Body of pancreas (tissue), 4 donors: ENCODE measurements at places on chromosomes 3 and 15. TPM values are rescaled to one million over a fixed set of nuclear protein-coding genes. Genes with fewer than 3 reads are reported as not detected.

STRA6 gene
- total RNA-seq, result not detected

- peaks cover 3% of the 10 kb centered on the region for H3K27me3 ChIP-seq
- no peak overlapping the region for H3K4me3 ChIP-seq
- no peak for DNase-seq
- H3K36me3 ChIP-seq, result no peaks in the 10 kb centered on the region
- H3K4me1 ChIP-seq, result peaks cover 32% of the 10 kb centered on the region
- H3K27ac ChIP-seq, result no peak overlapping the region
Observed at GRCh38 chr3:123397921-123398785, 50.7 kb downstream of the ADCY5 start.

TMEM40 gene
- not detected for total RNA-seq

DNA sequence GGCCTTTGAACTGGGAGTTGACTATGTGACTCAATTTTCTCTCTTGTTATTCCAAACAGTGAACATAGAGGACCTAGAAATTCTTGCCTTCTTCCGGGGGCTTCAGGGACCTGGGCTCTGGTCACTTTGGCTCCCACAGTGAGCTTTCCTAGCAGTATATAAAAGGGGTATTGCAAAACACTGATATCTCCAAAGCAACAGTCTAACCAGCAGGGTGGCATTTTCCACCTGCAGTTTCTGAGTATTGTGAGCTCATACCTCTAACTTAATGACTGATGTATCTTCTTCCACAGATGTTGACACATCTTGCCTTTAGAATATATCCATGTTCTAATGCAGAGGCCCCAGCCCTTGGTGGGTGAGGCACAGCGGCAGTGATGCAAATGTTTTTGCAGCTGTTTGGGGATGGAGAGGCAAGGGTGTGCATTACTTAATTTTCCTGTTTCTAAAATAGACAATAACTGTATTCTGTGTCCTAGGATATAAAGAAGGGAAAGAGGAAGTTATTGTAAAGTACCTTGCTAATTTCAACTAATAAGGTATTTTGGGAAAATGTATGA lies 45.7 kb upstream of the ADGRG7 start:
- DNase-seq, result no peak
- no peaks in the 10 kb centered on the region for H3K36me3 ChIP-seq
- no peak overlapping the region for H3K27ac ChIP-seq

CCRL2 gene
- total RNA-seq, result 1.3 TPM

RAMAC gene
- total RNA-seq, result 12.2 TPM

DNA sequence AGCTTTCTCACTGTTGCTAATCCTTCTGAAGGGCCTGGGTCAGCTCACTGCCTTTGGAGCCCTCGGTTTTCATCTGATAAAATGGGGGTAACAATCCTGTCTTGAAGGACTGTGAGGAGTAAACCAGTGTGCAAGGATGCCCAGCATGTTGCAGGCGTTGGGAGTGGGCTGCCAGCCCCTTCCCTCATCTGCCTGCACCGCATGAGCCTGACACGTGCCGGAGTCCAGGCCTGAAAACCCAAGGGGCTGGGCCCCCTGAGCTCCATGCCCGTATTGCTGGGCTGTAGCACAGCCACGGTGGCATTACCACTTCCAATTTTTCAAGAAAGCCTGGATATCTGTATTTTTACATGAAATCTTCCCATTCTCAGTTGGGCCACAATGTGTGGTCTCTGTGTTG lies 98.1 kb downstream of the DNAJB8 start:
- no peak for DNase-seq
- H3K27me3 ChIP-seq, result no peaks in the 10 kb centered on the region
- H3K36me3 ChIP-seq, result no peaks in the 10 kb centered on the region
- H3K27ac ChIP-seq, result no peak overlapping the region
- no peak overlapping the region for H3K4me3 ChIP-seq

DNA sequence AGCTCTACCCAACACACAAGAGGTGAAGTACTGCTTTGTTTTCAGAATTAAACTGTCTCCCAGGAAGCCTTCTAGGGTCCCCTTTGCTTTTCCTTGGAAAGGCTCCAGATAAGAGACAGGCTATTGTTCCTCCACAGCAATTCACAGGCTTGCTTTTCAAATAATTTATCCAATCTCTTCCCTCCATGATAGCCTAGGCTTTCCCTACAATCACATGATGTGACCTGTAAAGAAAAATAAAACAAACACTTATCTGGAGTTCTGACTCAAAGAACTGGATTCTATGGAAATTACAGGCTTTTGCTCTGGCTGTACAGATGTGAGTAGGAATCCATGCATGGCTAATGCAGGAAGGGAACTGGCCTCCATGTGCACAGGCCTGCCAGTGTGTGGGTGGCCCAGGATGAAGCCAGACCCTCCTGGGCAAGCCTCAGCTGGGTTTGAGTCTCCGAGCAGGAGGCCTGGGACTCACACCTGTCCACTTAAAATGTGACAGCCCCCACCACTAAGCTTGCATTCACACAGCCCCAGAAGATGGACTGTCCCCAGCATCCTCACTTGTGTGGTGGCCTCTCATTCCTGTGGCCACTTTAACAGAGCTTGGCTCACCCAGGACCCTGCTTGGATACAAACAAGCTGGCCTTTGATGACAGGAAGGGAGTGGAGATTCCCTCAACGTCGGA lies 75.8 kb upstream of the LEKR1 start:
- no peaks in the 10 kb centered on the region for H3K27me3 ChIP-seq
- no peak overlapping the region for H3K4me3 ChIP-seq
- no peaks in the 10 kb centered on the region for H3K4me1 ChIP-seq
- no peak for DNase-seq

NEK4 gene
- total RNA-seq, result 10.1 TPM

DNA sequence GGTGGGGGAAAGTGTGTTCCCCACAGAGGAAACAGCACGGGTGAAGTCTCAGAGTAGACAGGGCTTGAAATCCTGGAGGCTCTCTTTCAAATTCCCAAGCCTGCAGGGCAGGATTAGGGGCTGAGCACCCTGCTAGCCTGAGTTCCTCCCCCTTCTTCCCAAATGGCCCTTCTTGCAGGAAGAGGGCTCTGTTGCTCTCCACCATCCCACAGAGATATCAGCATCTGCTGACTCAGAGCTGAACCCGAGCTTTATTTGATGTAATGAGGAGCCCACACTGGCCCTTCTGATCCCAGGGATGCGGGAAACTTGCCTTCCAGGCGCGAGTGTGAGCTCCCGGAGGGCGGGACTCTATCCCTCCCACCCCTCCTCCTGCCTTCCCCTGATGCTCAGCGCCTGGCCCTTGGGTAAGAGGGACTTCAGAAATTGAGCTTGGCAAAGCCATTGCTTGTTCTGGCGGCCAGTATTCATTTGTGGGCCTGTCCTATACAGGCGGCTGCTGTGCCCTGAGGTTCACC lies 1.4 kb upstream of the STRA6 start:
- peaks cover 10% of the 10 kb centered on the region for H3K4me1 ChIP-seq
- no peaks in the 10 kb centered on the region for H3K27me3 ChIP-seq
- no peaks in the 10 kb centered on the region for H3K36me3 ChIP-seq
- no peak overlapping the region for H3K4me3 ChIP-seq

DNA sequence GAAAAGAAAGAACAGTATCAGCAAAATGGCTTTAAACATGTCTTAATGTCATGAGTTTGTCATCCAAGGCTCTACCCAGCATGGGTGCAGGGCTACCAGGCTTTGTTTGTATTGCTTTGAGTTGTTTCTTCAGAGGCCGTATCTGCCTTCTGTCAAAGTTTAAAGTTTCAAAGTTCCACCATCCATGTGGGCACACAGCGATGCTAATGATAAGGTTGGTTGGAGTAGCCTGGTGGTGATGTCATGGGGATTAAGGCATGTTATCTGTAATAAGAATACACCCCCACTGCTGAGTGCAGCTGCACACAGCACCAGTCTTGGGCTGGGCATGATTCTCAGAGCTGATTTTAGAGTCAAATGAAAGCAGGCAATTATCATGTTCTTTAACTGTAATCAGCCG lies 72.0 kb upstream of the LRTM1 start:
- H3K4me3 ChIP-seq, result no peak overlapping the region
- no peaks in the 10 kb centered on the region for H3K36me3 ChIP-seq
- H3K27me3 ChIP-seq, result no peaks in the 10 kb centered on the region

GRCh38 chr3:167973901-167974300 lies 121.8 kb downstream of the GOLIM4 start:
- no peak for DNase-seq
- H3K27ac ChIP-seq, result no peak overlapping the region
- H3K27me3 ChIP-seq, result no peaks in the 10 kb centered on the region
- H3K36me3 ChIP-seq, result no peaks in the 10 kb centered on the region
- H3K4me3 ChIP-seq, result no peak overlapping the region
- H3K4me1 ChIP-seq, result no peaks in the 10 kb centered on the region

GOLGA6D gene
- total RNA-seq, result not detected

- no peak for DNase-seq
- no peaks in the 10 kb centered on the region for H3K27me3 ChIP-seq
- peak overlapping the region; percentile 58 for H3K27ac ChIP-seq
- H3K4me3 ChIP-seq, result no peak overlapping the region
- no peaks in the 10 kb centered on the region for H3K36me3 ChIP-seq
Observed at GRCh38 chr15:85482894-85483293, 102.5 kb downstream of the AKAP13 start.

- H3K27me3 ChIP-seq, result no peaks in the 10 kb centered on the region
- DNase-seq, result no peak
- H3K4me3 ChIP-seq, result no peak overlapping the region
- H3K4me1 ChIP-seq, result peaks cover 48% of the 10 kb centered on the region
- no peaks in the 10 kb centered on the region for H3K36me3 ChIP-seq
- H3K27ac ChIP-seq, result no peak overlapping the region
Observed at GRCh38 chr15:85421116-85421925, 40.9 kb downstream of the AKAP13 start.

DNA sequence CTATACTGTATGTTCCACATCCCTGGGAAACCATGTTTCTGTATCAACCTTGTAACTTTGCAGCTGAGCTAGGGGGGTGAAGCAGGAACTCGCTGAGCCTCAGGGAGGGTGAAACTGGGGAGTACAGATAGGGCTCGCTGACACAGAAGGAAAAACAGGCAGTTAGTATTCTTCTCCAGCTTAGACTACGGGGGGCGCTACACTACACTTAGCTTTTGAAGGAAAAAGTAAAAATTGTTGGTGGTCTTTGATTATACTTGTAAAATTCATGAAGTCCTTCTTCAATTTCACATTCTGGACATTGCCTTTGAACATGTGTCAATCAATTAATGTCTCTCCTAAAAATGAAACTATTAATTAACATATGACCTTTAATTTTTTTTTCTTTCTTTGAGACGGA lies 73.5 kb upstream of the RGMA start:
- H3K4me3 ChIP-seq, result no peak overlapping the region
- H3K27ac ChIP-seq, result no peak overlapping the region
- DNase-seq, result no peak
- H3K4me1 ChIP-seq, result no peaks in the 10 kb centered on the region
- H3K36me3 ChIP-seq, result no peaks in the 10 kb centered on the region

ESYT3 gene
- 2.0 TPM for total RNA-seq

PLA2G4D gene
- total RNA-seq, result not detected

DNA sequence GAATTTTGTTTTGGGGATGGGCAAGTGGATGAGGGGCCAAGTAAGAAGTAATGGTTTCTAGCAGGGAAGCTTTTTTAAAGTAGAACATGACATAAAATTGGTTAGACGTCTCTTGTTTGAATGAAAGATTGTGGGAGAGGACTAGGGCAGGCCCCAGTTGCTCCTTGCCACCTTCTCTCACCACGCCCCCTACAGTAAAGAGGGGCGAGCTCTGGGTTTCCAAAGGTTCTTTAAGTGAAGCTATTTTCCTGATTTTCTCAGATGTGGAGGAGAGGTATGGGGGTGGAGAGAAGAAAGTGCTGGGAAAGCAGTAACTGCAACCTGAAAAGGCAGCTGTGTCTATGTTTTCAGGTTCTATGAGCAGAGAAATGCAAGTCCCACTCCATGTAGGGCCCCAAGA lies 32.6 kb upstream of the SKIL start:
- DNase-seq, result no peak
- H3K4me1 ChIP-seq, result no peaks in the 10 kb centered on the region
- H3K27me3 ChIP-seq, result no peaks in the 10 kb centered on the region
- H3K4me3 ChIP-seq, result no peak overlapping the region

- no peaks in the 10 kb centered on the region for H3K27me3 ChIP-seq
- H3K36me3 ChIP-seq, result no peaks in the 10 kb centered on the region
- H3K4me1 ChIP-seq, result no peaks in the 10 kb centered on the region
- no peak overlapping the region for H3K4me3 ChIP-seq
- DNase-seq, result no peak
- no peak overlapping the region for H3K27ac ChIP-seq
Observed at GRCh38 chr3:54536450-54536849, 391.4 kb downstream of the LRTM1 start.

PCCB gene
- 26.4 TPM for total RNA-seq

DNA sequence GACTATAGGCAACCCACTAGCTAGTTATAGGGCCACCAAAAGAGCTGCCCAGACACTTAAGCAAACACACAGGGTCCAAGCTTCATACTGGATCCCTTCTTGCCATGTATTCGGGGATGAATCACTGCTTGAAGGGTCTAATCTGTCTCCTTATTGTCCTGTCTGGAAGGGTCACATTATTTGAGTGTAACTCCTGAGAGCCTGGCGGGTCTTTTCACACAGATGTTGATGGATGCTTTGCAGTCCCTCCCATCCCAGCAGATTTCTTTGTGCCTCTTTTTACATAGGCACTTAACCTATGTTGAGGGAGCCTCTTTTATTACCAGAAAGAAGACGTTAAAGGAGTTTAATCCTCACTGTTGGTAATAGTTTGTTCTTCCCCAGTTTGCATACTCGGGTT lies 56.6 kb downstream of the BBX start:
- no peaks in the 10 kb centered on the region for H3K27me3 ChIP-seq
- no peaks in the 10 kb centered on the region for H3K36me3 ChIP-seq
- no peak for DNase-seq
- H3K4me3 ChIP-seq, result no peak overlapping the region
- H3K27ac ChIP-seq, result no peak overlapping the region
